DMS79 treated with DMSO at 0.1 percent for 48 hours (cell line): ENCODE measurements at places on chromosomes 7 and 10.

GRCh38 chr10:59623133-59624121, 86.2 kb downstream of the SLC16A9 start:
- DNase-seq, result no peak

GRCh38 chr10:2262333-2262732, 525.0 kb upstream of the ADARB2 start:
- no peak for DNase-seq

DNA sequence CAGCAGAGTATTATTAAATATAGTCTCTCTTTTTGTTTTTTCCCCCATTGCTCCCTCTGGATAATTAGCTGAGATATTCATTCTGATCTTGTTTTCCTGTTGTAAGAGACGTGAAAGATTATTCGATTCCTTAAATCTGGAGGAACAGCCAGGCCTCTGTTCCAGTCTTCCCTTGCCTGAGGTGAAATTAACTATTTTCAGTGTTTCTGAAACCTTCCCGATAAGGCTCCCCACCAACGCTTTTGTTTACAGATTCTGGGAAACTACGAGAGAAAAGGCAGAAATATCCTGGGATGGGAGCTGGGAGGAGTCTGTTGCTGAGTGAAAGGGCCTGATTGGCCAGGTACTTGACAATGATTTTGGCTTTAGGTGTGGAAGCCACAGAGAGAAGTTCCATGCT, 63.6 kb upstream of the AGR3 start:
- DNase-seq, result no peak

- no peak for DNase-seq
Observed at GRCh38 chr7:50660830-50661175, 95.6 kb upstream of the DDC start.

GRCh38 chr7:123650595-123650994, 5.1 kb upstream of the LMOD2 start:
- DNase-seq, result no peak

GRCh38 chr10:105707603-105708002, 1066.5 kb downstream of the SORCS3 start:
- no peak for DNase-seq

- no peak for DNase-seq
Observed at GRCh38 chr10:112218036-112218390, 34.4 kb upstream of the GPAM start.

GRCh38 chr10:83427101-83427500, 712.2 kb upstream of the GHITM start:
- no peak for DNase-seq

GRCh38 chr10:5234106-5234860, 37.6 kb downstream of the AKR1C4 start:
- DNase-seq, result no peak

DNA sequence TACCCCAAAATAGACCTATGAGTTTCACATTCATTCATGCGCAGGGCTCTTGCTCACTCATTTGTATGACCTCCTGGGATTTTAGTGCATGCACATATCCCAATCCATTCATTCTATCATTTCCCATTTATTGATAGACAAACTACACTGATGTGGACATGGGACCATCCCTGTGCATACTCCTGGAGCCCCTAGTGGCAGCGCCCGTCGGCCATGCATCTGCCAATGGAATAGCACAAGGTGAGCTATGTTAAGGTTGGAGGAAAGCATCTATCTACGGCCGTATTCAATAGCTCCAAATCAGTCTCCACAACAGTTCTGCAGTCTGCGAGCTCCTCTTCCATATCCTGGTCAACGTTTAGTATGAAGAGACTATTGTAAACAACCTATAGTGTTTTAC, 31.7 kb upstream of the FIGNL1 start:
- no peak for DNase-seq

DNA sequence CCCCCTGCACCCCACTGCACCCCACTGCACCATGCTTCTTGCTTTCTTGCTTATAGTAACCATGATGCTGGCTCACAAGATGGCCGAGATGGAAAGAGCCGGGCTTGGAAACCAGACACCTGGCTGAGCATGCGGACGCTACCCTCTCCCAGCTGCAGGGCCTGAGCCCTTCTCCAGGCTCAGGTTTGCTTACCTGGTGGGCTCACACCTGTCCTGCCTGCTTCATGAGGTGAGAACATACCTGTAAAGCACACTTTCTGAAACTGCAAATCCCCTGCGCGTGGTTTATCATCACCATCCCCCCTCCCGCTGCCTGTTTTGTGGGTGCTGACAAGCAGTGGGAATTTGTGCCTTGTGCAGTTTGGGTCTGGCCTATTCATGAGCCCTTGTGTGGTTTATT, 302.7 kb downstream of the GLRX3 start:
- DNase-seq, result peak; percentile 59

- DNase-seq, result no peak
Observed at GRCh38 chr10:116355341-116355740, 31.1 kb downstream of the CCDC172 start.

DNA sequence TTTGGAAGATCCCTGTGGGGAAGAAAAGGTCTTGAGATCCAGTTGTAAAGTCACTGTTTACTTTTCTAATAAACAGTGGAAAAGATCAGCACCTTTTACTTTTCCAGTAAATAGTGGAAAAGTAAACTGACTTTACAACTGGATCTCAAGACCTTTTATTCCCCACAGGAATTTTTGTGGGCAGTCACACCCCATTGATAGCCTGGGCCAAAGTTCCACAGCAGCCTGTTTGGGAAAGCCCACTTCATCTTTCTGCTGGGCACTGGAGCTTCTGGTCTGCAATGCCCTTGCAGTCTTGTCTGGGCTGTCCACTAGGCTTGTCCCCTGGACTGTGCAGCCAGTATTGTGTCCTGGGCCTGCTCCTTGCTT, 50.2 kb downstream of the ADCY1 start:
- no peak for DNase-seq

DNA sequence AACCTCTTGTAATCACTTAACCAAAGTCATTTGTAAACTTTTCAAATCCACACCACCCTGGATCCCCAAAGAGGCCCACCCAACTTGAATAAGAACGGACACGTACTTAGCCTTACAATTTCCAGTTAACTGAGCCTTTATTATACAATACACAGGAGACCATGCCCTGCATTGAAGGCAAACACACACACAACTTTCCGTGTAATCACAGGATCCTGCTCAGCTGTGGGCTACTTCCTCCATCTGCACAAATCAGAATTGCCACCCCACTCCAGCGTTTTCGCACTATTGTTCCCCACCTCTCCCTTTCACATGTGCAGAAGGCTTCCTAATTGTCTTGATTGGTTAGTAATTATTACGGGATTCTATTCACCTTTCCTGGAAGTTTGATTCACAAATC, 12.1 kb upstream of the PODXL start:
- DNase-seq, result no peak

DNA sequence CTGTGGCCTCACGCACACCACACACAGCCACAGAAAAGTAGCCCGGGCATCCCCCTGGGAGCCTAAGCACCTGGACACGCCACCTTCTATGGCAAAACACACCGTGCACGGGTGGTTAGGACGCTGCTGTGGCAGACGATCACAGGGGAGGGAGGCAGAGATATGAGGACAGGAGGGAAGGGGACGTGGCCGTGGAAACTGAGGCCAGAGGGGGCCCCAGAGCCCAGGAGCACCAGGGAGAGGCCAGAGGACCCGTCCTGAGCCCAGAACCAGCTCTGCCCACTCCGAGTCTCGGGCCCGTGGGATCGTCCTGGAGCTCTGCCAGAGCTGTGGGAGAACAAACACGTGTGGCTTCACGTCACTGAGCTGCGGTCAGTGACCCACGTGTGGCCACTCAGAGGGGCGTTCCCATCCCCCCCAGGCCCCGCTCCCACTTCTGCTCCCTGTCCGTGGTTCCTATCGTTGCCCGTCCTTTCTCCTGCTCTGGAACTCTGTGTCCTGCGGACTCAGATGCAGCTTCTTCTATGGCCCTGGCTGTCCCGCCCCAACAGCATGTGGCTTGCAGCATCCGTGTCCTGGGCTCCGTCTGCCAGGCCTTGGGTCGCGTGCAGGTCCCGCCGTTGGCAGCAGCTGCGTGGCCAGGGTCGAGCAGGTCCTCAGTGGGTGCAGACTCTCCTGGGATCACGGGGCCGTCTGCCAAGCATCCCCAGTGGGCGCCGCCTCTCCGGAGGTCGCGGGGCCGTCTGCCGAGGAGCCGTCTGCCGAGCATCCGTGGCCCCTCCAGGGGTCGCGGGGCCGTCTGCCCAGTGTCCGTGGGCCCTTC, 31.0 kb downstream of the GET4 start:
- DNase-seq, result no peak

GRCh38 chr10:7913126-7913872, 95.0 kb downstream of the TAF3 start:
- no peak for DNase-seq

- DNase-seq, result no peak
Observed at GRCh38 chr7:133654547-133654946, 401.7 kb downstream of the EXOC4 start.

DNA sequence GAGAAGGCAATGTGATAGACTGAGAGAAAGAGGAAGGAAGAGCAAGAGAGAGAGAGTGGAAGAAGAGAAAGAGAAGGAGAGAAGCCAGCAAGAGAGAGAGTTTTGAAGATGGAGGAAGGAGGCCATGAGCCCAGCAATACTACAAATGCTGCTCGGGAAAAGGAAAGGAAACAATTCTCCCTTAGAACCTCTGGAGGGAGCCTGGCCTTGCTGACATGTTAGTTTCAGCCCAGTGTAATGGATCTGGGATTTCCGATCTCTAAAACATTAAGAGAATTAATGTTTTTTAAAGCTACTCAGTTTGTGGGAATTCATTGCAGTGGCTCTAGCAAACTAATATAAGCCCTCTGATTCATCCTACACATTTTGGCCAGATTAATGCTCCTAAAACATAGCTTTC, 206.8 kb upstream of the MTPN start:
- no peak for DNase-seq

GRCh38 chr10:48999346-48999745, 59.7 kb upstream of the LRRC18 start:
- no peak for DNase-seq

DNA sequence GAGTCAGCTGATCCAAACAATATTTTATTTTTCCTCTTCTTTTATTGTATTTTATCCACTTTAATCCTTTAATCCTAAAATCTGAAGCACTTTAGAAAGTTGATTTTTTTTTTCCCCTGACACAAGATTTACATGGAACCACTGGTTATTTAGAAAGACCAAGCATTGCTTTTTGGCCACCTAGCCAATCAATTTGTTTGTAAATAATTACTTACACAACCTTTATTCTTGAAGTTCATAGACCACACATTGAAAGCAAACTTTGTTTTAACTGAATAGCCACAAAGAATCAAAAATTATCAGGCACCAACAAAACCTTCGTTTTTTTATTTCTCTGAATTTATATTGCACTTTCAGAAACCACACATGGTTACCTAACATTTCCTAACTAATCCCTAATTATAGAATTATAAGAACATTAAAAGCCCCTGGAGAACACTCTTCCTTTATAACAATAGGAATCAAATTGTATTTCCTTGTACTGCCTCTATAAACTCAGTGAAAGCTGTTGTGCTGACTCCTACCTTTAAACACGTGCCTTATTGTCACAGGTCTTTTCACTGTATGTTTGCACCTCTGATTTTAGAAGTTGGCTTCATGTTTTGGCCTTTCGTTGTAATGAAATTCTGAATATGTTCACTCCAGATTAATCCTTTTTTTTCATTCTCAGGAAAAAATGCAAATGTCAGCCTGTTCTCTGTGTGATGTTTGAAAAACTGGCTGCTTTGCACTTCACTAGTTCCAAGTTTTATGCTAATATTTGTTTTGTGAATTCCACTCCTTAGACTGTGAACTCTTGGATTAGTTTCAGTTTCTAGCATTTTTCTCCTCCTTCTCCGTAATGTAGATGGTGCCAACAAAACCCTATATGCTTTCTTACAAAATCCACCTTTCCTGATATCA, 1511.9 kb downstream of the REEP3 start:
- DNase-seq, result no peak

- DNase-seq, result peak; percentile 45
Observed at GRCh38 chr7:151509670-151510333, 9.9 kb downstream of the RHEB start.

- no peak for DNase-seq
Observed at GRCh38 chr7:1569016-1569415, 816 bp downstream of the PSMG3 start.

DNA sequence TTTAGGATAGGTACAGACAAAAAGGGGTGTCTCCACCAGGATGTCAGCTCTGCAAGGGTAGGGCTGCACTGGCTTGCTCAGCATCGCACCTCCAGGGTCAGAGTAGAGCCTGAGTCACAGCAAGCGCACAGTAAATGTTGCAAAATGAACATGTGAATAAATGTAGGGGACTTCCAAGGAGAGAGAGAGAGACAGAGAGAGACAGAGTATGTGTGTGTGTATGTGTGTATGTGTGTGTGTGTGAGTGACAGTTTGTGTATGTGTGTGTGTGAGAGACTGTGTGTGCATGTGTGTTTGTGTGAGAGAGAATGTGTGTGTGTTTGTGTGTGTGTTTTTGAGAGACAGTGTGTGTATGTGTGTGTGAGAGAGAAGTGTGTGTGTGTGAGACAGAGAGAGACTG, 163.3 kb downstream of the RPS24 start:
- DNase-seq, result no peak

DNA sequence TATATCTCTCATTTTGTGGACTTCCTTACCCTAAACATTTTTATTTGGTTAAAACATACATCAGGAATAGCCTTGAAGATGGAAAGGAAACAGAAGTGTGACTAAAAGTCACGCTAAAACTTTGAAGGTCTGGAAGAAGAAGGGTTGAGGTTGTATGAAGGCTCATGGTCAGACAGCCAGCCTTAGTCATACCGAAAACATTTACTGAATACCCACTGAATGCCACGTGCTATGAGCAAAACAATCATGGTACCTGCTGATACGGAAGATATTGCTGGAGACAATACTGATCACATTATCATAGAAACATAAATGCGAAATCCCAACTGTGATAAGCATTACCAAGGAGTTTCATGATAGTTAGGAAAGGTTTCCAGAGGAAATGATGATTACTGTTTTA, 64.0 kb downstream of the PDZD8 start:
- DNase-seq, result no peak

DNA sequence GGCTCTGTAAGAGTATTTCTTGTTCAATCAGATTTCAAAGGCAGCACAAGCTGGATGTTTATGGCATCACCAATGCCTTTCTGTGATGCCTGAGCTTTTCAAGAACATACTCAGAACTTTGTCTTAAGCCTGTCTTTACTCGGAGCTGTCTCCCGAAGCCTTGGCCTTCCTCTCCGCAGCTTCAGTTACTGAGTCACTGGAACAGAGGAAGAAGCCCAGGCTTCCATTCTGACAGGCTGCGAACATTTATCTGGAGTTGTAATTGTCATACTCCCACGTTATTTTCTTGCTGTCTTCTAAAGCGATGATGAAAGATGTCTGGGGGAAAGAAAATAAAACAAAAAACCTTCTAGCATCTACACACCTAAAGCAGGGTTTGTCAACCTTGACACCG, 43.9 kb downstream of the GRK5 start:
- no peak for DNase-seq
